ENCODE measurements at places on chromosomes 3 and 15. TPM values are rescaled to one million over a fixed set of nuclear protein-coding genes. Genes with fewer than 3 reads are reported as not detected.

The TF gene
- total RNA-seq: under 0.01 TPM

The PML gene
- total RNA-seq: 61.3 TPM

The SENP8 gene
- total RNA-seq: 1.8 TPM

The LDHAL6B gene
- total RNA-seq: not detected

The CLDN16 gene
- 0.23 TPM for total RNA-seq

The GOLGA6L4 gene
- 0.78 TPM for total RNA-seq

The PDZRN3 gene
- total RNA-seq: 12.3 TPM

The SETD5 gene
- total RNA-seq: 82.2 TPM

The ATP13A5 gene
- total RNA-seq: not detected

The LRRC34 gene
- total RNA-seq: 1.8 TPM

The TMC3 gene
- not detected for total RNA-seq

The WDR5B gene
- total RNA-seq: 6.5 TPM

The TRPM1 gene
- total RNA-seq: not detected

The XCR1 gene
- not detected for total RNA-seq

Data from smooth muscle cell of the umbilical artery (primary cell).